Suprapubic skin (tissue), 4 donors: ENCODE measurements at places on chromosomes 7 and 10. TPM values are rescaled to one million over a fixed set of nuclear protein-coding genes. Genes with fewer than 3 reads are reported as not detected.

DNA sequence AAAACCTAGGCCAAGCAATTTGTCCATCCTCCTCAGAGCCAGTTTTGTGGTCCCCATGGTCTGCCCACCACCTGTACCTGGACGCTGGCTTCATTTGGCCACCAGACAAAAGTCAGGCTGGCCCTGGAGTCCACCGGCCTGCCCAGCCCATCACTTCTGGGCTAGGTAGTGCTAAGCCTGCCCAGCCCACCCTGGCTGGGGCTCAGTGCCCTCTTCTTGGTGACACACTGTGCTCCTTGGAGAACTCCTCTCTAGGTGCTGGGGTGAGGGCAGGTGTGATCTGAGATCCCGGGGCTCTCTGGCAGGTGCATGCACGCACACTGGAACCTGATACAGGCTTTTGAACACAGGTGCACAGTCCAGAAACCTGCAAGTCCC is 1.1 kb downstream of the AIFM2 start:
- DNase-seq, result peak; percentile 56

GRCh38 chr10:70856454-70856853 is 31.9 kb downstream of the PCBD1 start:
- no peak for DNase-seq

GRCh38 chr7:83936056-83936708 is 258.4 kb downstream of the SEMA3A start:
- no peak for DNase-seq

DNA sequence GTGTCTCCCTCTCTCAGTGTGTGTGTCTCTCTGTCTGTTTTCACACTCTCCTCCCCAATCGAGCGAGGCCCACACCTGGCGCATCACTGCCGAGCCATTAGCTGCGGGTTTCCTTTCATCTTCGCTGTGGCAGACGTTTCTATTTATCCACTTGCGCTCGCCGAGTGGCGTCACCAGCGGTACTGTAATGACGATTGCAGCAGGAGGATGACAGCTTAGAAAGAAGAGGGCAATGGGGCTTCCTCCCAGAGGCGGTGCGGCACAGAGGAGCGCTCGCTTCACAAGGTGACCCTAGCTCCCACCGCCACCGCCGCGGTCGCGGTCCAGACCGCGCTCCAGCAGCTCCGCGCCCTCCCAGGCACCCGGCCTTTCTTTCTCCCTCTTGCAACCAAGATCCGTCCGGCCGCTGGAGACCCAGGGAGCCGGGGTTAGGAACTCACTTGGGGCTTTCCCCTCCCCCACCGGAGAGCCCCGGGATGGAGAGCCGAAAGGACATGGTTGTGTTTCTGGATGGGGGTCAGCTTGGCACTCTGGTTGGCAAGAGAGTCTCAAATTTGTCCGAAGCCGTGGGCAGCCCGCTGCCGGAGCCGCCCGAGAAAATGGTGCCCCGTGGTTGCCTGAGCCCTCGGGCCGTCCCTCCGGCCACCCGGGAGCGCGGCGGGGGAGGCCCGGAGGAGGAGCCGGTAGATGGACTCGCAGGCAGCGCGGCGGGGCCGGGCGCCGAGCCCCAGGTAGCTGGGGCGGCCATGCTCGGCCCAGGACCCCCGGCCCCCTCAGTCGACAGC is at the start of gene EVX1:
TSS of gene EVX1 (plus strand) at position 248 of the 785 bp plus-strand sequence. CDS start at position 477, 229 bp downstream.
- no peak for DNase-seq

DNA sequence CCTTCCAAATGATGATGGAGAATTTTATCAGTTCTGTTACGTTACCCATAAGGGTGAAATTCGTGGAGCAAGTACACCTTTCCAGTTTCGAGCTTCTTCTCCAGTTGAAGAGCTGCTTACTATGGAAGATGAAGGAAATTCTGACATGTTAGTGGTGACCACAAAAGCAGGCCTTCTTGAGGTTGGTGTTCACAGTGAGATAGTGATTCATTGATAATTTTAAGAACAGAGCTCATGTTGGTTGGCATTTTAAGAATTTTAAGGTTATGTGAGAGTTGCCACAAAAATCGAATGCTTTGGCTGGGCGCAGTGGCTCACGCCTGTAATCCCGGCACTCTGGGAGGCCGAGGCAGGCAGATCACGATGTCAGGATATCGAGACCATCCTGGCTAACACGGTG is 25.9 kb downstream of the TAX1BP1 start:
- no peak for DNase-seq

RBP4 gene
- total RNA-seq, result 20.3 TPM

OR2A42 gene
- not detected for total RNA-seq

APBB1IP gene
- 1.6 TPM for total RNA-seq

FAM25G gene
- total RNA-seq, result 40.4 TPM
